Suprapubic skin (tissue), 4 donors: ENCODE measurements at places on chromosomes 5 and 9.
A peak's percentile ranks its signal among the peaks of the same experiment; 100 is the strongest.

DNA sequence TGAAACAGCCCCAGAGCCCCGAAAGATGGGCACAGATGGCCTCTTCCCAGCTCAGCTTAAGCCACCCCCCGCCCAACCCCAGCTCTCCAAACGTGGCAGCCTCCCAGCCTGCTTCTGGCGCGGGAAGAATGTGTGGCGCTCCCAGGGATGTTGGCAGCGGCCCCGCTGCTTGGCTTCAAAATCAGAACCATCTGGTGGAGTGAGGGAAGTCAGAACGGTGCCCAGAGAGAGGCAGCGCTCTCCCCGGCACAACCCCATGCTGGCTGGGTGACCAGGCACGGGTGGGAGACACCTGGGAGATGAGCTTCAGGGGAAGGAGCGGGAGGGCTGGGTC is 72.7 kb upstream of the ORM1 start:
- peak overlapping the region; percentile 12 for H3K4me3 ChIP-seq
- no peaks in the 10 kb centered on the region for H3K27me3 ChIP-seq
- peaks cover 4% of the 10 kb centered on the region for H3K36me3 ChIP-seq
- H3K4me1 ChIP-seq: peaks cover 20% of the 10 kb centered on the region
- peak; percentile 80 for DNase-seq

DNA sequence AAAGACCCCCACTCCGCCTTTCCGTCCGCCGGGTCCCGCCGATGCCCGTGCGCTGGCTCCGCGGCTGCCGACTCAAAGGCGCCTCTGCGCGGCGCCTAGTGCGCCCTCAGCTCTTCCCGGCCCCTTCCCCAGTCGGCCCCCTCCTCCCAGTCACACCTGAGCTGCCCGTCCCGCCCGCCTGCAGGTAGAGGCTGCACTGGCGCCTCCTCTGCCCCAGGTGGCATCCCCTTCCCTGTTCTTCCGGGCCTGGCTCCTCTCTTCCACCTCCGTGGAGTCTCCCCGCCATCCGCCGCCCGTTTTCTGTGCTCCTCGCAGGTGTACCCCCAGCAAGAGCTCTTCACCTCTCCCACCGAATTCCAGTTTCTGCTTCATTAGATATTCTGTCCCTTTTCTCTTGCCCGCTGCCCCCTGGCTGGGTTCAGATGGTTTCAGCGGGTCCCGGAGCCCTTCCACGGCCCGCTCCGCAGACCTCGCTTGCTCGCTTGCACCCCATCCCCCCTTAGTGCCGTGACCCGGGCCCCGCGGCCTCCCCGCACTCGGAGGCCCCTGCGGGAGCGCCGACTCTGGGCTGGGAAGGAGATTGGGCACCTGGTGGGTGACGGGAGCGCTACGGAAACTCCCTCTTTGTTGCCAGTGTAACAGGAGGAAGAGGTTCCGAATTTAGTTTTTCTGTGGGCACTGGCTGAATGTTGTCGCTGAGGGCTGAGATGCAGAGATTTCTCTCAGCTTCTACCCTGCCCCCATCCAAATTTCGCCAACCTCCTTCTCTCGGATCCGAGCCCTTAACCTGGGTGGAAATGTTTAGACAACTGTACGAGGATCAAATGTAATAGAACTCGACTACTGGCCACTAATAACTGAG is 809 bp downstream of the SLC44A1 start:
- no peaks in the 10 kb centered on the region for H3K36me3 ChIP-seq
- no peaks in the 10 kb centered on the region for H3K27me3 ChIP-seq
- peaks cover 38% of the 10 kb centered on the region for H3K4me1 ChIP-seq
- H3K4me3 ChIP-seq: peak overlapping the region; percentile 87

- DNase-seq: no peak
- H3K4me3 ChIP-seq: no peak overlapping the region
- H3K27me3 ChIP-seq: no peaks in the 10 kb centered on the region
- H3K4me1 ChIP-seq: peaks cover 14% of the 10 kb centered on the region
- H3K36me3 ChIP-seq: no peaks in the 10 kb centered on the region
Observed at GRCh38 chr9:81522716-81523551, 166.4 kb downstream of the TLE1 start.

DNA sequence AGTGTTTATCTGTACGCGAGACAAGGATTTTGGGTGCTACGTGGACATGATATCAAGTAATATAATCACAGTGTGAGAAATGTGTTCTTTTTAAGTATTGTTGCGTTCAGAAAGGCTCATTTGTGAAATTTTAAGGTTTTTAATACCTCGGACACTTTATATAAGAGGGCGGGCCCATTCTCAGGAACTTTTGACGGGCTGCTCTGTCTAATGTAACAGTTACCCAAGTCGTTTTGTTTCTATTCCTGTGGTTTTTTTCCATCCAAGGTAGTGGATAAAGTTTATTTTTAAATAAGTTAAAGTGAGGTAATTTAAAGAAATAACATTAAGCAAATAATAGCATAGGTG is 525 bp downstream of the SRP19 start:
- H3K27me3 ChIP-seq: no peaks in the 10 kb centered on the region
- DNase-seq: no peak
- H3K36me3 ChIP-seq: peaks cover 26% of the 10 kb centered on the region
- peak overlapping the region; percentile 77 for H3K4me3 ChIP-seq

- no peak overlapping the region for H3K4me3 ChIP-seq
- H3K27me3 ChIP-seq: no peaks in the 10 kb centered on the region
- H3K27ac ChIP-seq: no peak overlapping the region
- DNase-seq: no peak
- no peaks in the 10 kb centered on the region for H3K4me1 ChIP-seq
- no peaks in the 10 kb centered on the region for H3K36me3 ChIP-seq
Observed at GRCh38 chr5:102040326-102040725, 255.8 kb downstream of the SLCO4C1 start.

DNA sequence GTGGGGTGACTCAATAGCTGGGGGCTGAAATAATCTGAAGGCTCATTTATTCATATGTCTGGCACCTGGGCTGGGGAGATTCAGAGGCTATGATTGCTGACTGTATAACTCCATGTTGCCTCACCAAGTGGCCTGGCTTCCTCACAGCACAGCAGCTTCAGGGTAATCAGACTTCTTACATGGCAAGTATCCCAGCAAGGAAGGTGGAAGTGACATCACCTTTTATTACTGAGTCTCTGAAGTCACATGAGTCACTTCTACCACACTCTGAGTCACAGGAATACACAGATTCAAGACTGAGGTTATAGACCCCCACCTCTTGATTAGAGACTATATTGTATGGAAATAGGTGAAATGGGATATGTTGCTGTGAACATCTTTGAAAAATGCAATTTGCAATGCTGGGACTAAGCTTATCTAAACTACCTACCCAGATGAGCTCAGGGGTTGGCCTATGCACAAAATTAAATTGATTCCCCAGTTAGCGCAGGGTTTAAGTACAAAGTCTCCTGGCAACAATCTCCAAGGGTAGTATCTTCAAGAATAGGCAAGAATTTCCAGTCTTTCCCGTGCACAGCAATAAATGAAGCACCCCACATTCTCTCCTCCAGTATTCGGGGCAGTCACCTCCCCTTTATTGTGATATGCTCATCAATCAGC is 553.1 kb downstream of the LRRC70 start:
- H3K4me3 ChIP-seq: no peak overlapping the region
- no peak for DNase-seq
- H3K27me3 ChIP-seq: no peaks in the 10 kb centered on the region
- H3K4me1 ChIP-seq: no peaks in the 10 kb centered on the region
- H3K27ac ChIP-seq: no peak overlapping the region
- H3K36me3 ChIP-seq: no peaks in the 10 kb centered on the region

DNA sequence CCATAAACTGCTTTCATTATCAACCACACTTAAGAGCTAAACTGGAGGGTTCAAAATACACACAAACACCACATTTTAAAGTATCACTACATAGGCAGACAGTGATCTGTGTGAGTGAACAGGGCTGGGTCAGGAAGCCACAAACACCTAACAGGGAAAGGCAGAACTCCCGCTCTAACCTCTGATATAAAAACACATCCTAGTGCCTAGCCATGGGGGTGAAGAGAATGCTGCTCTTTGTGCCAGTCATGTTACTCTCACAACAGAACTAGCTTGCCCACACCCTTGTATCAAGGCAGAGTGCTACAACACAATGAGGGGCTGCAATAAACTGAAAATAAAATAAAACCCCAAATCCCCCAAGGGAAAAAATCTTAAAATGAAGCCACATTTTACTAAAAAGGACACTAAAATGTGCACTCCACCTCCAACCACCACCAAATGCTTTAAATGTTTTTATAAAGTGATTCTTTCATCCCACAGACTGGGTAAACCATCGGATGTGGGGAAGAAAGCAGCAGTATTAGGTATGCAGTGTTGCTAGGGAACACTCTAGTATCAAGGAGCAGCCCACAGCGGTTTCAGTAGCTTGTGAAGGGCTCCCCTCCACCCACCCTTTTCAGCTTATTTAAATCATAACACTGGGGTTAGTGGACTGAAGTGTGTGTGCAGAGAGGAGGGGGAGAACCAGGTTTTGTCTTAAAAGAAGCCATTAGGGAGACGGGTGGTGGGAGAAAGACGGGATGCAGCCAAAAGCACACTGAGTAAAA is 64.5 kb downstream of the TMEM161B start:
- no peaks in the 10 kb centered on the region for H3K27me3 ChIP-seq
- H3K4me1 ChIP-seq: no peaks in the 10 kb centered on the region
- H3K27ac ChIP-seq: no peak overlapping the region
- H3K4me3 ChIP-seq: no peak overlapping the region
- H3K36me3 ChIP-seq: peaks cover 38% of the 10 kb centered on the region

GRCh38 chr5:119322312-119322947 is 33.4 kb upstream of the TNFAIP8 start:
- peaks cover 32% of the 10 kb centered on the region for H3K4me1 ChIP-seq
- DNase-seq: no peak
- no peak overlapping the region for H3K4me3 ChIP-seq

DNA sequence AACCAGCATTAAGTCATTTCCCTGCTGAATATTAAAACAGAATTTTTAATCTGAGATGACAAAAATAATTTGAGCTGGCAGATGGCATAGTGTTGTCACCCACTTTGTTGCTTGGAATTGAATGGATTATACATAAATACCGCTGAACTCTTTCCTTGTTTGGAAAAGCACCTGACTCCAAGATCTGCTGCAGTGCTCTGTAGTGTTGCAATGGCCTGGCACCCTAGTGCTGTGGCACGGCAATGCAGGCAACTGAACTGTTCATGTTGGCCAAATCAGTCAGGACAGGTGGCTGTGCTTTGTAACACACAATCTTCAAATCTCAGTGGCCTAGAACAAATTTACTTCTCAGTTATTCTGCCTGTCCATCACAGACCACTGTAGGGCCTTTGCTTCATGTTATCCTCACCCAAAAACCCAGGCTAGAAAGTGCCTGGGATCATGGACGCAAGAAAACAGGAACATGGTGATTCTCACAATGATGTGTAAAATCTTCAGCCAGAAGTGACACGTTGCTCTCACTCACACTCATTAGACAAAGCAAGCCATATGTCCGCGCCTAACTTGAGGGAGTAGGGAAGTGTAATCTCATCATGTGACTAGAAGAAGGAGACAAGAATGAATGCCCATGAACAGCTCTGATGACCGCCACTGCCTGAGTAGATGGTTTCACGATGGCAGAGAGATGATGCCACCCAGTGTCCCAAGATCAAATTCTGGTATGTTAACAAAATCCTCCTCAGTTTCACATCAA is 191.9 kb upstream of the PUM3 start:
- H3K27me3 ChIP-seq: no peaks in the 10 kb centered on the region
- no peaks in the 10 kb centered on the region for H3K4me1 ChIP-seq
- no peak overlapping the region for H3K27ac ChIP-seq

DNA sequence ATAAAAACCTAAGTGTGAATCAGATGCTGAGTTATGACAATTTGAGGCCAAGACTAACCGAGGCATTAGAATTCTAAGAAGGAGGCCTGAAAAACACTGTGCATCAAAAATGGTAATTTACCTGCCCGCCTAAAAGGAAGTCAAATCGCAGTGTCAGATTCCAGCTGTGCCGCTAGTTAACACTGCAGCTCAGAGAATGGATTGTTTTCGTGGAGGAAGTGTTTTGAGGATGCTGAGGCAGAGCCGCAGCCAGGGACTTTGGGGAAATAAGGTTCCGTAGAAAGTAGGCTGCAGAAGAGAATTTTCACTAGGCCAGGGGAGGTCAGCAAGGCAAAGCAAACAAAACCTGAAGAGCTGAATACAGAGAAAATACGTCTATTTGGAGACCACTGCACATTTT is 226.4 kb upstream of the ISL1 start:
- DNase-seq: no peak
- no peak overlapping the region for H3K27ac ChIP-seq
- H3K27me3 ChIP-seq: no peaks in the 10 kb centered on the region
- no peaks in the 10 kb centered on the region for H3K4me1 ChIP-seq
- H3K36me3 ChIP-seq: no peaks in the 10 kb centered on the region

- H3K27ac ChIP-seq: peak overlapping the region; percentile 78
- H3K4me1 ChIP-seq: peaks cover 11% of the 10 kb centered on the region
- peaks cover 5% of the 10 kb centered on the region for H3K36me3 ChIP-seq
- peak overlapping the region; percentile 63 for H3K4me3 ChIP-seq
- no peaks in the 10 kb centered on the region for H3K27me3 ChIP-seq
- no peak for DNase-seq
Observed at GRCh38 chr9:83622433-83622938, 457 bp upstream of the IDNK start.

DNA sequence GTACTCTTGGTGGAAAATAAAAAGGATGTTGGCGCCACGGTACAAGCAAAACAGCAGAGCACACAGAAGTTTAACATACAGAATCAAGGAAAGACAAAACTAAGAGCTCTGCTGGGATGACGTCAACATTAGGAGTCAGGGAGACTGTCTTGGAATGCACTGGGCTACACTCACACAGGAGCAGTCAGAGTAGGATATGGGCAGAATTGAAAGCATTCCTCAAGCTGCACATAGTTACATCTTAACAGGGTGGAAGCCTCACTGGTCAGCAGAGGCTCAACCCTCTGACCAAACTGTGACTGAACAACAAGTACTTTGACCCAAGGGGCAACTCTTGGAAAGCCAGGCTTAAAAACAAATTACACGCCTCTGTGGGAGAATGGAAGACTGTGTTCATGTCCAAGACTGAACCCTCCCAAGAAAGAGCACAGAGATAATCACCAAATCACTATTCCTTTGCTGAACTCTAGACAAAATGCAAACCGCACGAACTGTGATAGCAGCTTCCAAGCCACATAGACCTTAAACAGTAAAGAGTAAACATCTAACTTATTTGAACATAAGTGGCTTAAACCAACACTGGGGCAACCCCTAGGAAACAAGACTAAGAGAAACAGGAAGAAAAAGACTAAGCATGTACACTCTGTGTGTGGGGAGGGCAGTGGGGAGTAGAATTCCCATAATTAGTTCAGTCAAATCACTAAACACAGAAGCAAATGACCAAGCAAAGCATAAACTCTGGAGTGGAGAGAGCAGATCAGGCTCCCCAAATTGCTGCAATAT is 772.7 kb downstream of the PRELID2 start:
- H3K27ac ChIP-seq: no peak overlapping the region
- no peak overlapping the region for H3K4me3 ChIP-seq
- H3K4me1 ChIP-seq: no peaks in the 10 kb centered on the region
- H3K36me3 ChIP-seq: no peaks in the 10 kb centered on the region
- H3K27me3 ChIP-seq: no peaks in the 10 kb centered on the region
